ENCODE measurements at places on chromosomes 1 and 21. TPM values are rescaled to one million over a fixed set of nuclear protein-coding genes. Genes with fewer than 3 reads are reported as not detected.

GRCh38 chr1:234979296-234980279, 149.0 kb downstream of the TOMM20 start:
- DNase-seq: no peak

- no peak for DNase-seq
These were observed 23.8 kb downstream of the ZMPSTE24 start for GRCh38 chr1:40281853-40282252.

GRCh38 chr1:115539061-115539460, 102.7 kb upstream of the VANGL1 start:
- DNase-seq: no peak

DNA sequence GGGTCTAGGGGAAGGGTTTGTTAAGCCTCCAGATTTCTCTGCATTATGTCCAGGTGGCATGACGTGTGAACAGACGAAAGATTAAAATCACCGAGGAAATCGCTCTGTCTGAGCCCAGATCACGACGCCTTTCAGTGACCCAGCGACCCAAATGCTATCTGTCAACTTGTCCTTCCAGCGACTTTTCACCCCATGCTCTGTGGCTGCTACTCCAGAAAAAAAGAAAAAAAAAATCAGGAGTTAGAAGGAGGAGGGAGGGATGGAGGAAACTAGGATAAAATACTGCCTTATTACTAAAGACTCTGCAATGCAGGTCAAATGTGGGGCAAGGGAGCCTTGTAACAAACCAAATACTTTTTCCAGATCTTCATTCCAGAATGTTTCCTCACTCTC, 352.0 kb downstream of the NUF2 start:
- no peak for DNase-seq

- DNase-seq: no peak
These were observed 95.5 kb downstream of the SSBP3 start for GRCh38 chr1:54310439-54311328.

GRCh38 chr21:22554690-22555316, 1556.6 kb downstream of the NCAM2 start:
- DNase-seq: no peak

DNA sequence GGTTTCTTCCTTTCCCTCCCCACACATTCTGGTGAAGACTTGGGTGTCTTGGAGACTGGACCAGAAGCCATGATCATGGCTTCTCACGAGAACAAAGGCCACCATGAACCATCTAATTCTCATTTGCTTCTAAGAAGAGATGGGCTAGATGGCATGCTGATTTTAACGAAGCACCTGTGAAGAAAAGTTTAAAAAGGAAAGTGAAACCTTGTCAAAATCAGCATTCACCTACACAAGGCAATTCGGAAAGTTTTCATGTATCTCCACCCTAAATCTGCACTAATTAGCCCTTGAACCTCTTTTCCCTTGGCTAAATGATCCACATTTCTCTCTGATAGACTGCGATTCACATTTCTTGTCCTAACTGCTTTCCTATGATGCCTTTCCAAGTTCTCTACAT, 114.3 kb upstream of the RAVER2 start:
- DNase-seq: no peak

- DNase-seq: no peak
These were observed 637 bp downstream of the LYPLA2 start for GRCh38 chr1:23791516-23792047.

Gene MATN1
- not detected for total RNA-seq

Measured in Caki2 (cell line).